ENCODE measurements at places on chromosomes 6 and 20. TPM values are rescaled to one million over a fixed set of nuclear protein-coding genes. Genes with fewer than 3 reads are reported as not detected.

Gene CYP24A1
- not detected for total RNA-seq

Gene PAK5
- not detected for total RNA-seq

Gene PPP1R14C
- total RNA-seq, result 0.47 TPM

Gene WFDC12
- total RNA-seq, result not detected

Gene PI16
- 3.5 TPM for total RNA-seq

Gene MAP7
- 0.36 TPM for total RNA-seq

Gene MEI4
- under 0.01 TPM for total RNA-seq

Gene CYP39A1
- total RNA-seq, result 0.09 TPM

Gene LSM14B
- 36.6 TPM for total RNA-seq

Gene MMUT
- total RNA-seq, result 12.0 TPM

Gene GPSM3
- total RNA-seq, result 4.2 TPM

Gene TMEM74B
- total RNA-seq, result 1.6 TPM

Gene VSX1
- total RNA-seq, result not detected

Gene SLC35D3
- total RNA-seq, result not detected

Gene AMD1
- 36.8 TPM for total RNA-seq

Gene RIPOR2
- total RNA-seq, result 0.28 TPM

Gene COL11A2
- total RNA-seq, result 0.09 TPM

Gene LPA
- not detected for total RNA-seq

Gene CCM2L
- 13.1 TPM for total RNA-seq

Gene CDH26
- total RNA-seq, result not detected

Gene LGSN
- not detected for total RNA-seq

Gene SLC22A1
- total RNA-seq, result not detected

Gene BPI
- not detected for total RNA-seq

Gene RSPO3
- 0.90 TPM for total RNA-seq

Gene RIPPLY2
- total RNA-seq, result not detected

Gene GINS1
- 5.4 TPM for total RNA-seq

Gene RALGAPB
- total RNA-seq, result 29.6 TPM

Gene OPRM1
- total RNA-seq, result not detected

Gene GSTA3
- not detected for total RNA-seq

Gene HCRTR2
- total RNA-seq, result not detected

Gene CUL9
- 30.1 TPM for total RNA-seq

Gene FAM217A
- total RNA-seq, result not detected

Gene TFAP2D
- not detected for total RNA-seq

Gene CDSN
- total RNA-seq, result under 0.01 TPM

Gene PAX1
- not detected for total RNA-seq

Gene ENPP5
- total RNA-seq, result not detected

Gene TMEM200A
- 1.4 TPM for total RNA-seq

Gene C4B
- 1.8 TPM for total RNA-seq

Gene KHDC1L
- not detected for total RNA-seq

Gene LY6G6C
- total RNA-seq, result not detected

Gene LAMA2
- 25.0 TPM for total RNA-seq

Gene AVP
- total RNA-seq, result not detected

Gene HAO1
- total RNA-seq, result not detected

Gene MUC21
- total RNA-seq, result not detected

Gene ID1
- 245 TPM for total RNA-seq

Gene OR2B6
- not detected for total RNA-seq

Gene DDO
- total RNA-seq, result 0.36 TPM

Gene SLC17A9
- total RNA-seq, result 13.8 TPM

Gene FKBP1C
- 1.6 TPM for total RNA-seq

Gene PBOV1
- not detected for total RNA-seq

Gene SRMS
- not detected for total RNA-seq
